ENCODE measurements at places on chromosomes 5 and 9.

DNA sequence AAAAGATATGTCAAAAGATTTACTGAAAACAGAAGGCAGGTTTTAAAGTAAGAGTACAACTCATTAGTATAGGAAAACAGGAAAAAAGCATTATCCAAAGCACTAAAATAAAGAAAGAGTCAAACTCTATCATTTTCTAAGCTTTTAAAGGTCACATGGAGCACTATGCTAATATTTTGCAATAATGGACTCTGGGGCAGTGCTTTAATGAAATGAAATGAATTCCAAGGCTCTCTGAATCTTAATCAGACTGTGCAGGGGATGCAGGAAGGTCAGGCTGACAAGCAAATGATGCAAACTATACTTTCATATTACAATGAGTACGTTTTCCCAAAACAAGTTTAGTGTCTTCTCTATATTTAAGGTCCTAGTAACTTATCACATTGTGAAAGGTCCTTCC is 981.9 kb upstream of the DMAC1 start:
- DNase-seq: no peak

DNA sequence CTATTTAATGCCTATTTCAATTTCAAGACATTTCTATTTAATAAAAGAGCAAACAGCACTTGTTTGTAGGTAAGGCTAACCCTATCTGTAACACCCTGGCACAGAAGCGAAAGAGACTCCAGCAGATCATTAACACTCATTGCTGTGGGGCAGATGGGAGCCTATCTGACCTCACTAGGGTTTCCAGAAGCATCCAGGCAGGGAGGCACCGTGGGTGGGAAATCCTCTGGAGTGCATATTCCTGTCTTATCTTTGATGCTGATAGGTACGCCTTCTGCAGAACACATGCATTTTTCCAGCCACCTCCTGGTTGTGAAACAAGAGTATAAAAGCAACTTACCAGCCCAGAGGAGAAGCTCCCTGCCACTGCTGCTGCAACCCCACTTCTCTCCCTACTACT is 233.7 kb downstream of the GLIS3 start:
- DNase-seq: no peak

GRCh38 chr9:114413861-114414301 is 26.1 kb upstream of the AKNA start:
- no peak for DNase-seq

GRCh38 chr9:127585161-127585819 is 26.8 kb upstream of the STXBP1 start:
- no peak for DNase-seq

DNA sequence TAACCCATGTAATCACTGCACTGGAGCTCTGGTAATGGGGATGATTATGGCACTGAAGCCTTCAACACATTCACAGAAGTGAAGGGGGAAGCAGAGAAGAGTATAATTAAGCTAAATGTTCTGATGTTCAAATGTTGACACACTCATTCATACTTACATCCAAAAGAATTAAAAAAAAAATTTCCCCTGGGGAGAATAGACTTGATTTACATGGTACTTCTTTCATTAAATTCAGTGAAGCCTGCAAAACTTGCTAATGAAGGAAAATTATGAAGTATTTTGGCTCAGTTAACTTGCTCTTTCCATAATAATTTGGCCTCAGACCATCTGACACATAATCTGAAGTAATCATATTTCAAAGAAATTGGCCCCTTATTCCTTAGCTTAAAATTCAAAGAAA is 428.8 kb downstream of the SH3GL2 start:
- no peak for DNase-seq

- no peak for DNase-seq
Observed at GRCh38 chr5:123138774-123139173, 49.7 kb downstream of the PRDM6 start.

- peak; percentile 55 for DNase-seq
Observed at GRCh38 chr5:33701251-33701650, 190.5 kb downstream of the ADAMTS12 start.

DNA sequence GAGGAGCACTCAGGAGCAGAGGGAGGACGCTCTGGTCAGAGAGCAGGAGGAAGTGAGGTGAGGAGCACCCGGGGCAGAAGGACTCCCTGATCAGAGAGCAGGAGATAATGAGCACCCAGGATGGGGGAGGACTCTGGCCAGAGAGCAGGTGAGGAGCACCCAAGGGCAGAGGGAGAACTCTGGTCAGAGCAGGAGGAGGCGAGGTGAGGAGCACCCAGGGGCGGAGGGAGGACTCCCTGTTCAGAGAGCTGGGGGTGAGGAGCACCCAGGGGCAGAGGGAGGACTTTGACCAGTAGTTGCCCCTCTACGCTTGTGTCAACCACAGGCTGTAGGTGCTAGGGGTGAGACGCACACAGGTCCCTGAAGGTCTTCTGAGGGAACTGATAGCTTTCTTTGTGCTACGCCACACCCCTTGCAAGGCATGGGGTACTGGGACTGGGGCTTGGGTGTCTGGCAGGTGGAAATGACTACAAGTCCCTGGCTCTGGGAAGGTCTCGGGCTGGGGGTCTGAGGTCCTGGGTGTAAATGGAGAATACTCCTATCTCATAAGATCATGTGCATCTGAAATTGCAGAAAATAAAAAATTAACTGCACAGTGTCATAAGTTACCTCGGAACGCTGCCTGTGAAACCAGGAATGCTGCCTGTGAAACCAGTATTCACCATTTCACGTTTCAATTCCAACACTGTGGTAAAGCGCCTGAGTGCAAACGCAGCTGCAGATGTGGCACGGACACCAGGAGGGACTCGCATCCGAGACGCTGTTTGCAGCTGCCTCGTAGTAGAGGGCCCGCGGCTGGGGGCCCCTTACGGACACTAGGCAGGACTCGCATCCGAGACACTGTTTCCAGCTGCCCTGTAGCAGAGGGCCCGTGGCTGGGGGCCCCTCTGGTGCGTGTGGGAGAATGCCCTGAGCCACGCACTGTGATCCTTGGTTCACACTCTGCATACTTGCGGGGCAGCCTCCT is 27.0 kb upstream of the SLC6A3 start:
- DNase-seq: no peak

GRCh38 chr5:68285075-68285840 is 69.7 kb downstream of the PIK3R1 start:
- no peak for DNase-seq

DNA sequence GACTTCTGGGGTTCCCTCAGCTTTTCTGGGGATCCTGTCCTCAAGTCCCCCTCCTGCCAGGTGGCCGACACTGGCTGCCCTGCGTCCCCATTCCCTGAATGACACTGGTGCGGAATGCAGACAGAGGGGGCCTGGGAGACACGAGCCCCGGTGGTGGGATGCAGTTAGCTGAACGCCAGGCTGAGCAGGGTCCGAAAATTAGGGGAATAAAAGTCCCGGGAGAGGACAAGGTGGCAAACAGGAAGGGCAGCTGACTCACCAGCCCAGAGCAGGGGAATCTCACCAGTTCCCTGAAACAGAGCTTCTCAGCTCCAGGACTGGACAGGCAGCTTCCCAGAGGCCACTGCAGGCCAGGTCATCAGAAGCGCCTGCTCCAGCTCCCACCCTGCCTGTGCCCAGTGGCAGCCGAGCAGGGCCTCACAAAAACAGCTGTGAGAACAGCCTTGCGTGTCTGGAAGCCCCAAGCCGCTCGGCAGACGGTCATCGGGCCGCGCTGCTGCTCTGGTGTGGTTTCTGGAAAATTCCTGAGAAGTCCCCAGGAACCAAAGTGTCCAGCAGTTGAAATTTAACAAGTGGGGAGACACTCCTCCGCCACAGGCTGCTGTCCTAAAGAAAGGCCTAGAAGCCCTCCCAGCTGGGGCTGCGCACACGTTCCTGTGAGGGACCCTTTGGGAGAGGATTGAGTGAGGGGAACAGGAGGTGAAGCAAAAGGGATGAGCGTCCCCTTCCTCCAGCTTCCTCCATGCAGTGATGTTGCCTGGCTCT is 47.6 kb upstream of the EXOC3 start:
- peak; percentile 99 for DNase-seq
